CD4-positive, alpha-beta T cell treated with Interleukin-4 for 1 hour (primary cell): ENCODE measurements at places on chromosomes 11 and 22.

DNA sequence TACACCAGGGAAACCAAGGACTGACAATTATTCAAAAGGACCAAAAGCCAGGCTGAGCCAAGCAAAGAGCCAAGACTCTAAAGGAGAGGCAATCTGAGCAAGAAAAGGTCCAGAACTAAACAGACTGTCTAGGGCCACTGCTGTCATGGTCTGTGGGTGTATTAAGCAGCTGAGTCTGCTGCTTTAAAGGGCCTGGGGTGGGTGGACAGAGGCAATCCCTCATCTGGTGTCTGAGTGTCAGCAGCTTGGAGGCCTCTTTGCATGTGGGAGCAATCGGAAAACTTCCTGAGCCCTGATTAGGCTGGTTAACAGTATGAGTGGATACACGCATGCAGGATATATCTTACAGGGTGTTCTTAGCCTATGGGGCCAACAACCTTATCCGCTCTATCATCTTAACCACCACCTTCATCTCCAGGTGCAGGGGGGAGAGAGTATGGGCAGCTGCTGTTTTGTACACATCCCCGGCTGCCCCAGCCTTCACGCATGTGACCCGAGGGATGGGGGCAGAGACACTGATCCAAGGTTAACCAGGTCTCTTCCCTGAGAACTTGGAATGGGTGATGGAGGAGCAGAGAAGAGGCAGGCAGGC lies 67.5 kb upstream of the TIMP3 start:
- DNase-seq = no peak

DNA sequence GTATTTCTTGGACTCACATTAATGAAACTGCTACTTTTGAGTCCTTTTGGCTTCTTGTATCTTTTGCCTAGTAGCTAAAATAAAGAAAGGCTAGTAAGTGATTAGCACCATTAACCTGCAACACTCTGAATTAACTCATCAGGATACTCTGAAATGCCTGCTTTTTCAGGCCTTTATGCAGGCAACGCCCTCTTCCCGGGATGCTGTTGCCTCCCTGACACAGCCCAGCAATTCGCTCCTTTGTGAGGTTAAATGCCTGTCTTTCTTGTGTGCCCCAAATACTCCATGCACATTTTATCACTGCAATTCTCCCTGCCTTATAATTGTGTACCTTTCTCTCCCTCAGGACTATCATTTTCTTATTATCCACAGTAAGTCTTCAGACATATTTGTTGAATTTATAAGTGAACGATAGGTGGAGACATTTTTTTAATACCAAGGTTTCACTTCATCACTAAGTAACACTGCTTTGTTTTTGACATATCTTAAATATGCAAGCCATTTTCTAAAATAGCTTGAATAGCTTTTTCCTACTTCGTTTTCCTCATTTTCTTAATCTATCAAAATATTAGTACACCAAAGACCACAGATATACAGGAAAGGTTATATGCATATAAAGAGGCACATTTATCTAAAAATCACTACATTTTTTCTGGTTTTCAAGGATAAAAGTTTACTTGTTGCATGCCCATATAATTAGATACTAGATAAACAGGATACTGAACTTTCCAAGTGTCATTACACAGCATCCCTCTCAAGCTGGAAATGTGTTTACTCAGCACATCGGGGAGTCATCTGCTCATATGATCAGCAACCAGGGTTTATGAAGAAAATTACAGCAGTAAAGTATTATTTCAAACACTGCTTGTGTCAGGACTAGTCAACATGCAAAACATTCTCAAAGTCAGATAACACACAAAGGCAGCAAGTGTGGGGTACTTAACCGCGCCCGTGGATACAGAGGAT lies 48.5 kb upstream of the DDI1 start:
- no peak for DNase-seq

GRCh38 chr11:127844876-127845275 lies 742.5 kb downstream of the ETS1 start:
- DNase-seq = no peak

GRCh38 chr22:17264321-17265052 lies 45.3 kb upstream of the ADA2 start:
- DNase-seq = no peak

DNA sequence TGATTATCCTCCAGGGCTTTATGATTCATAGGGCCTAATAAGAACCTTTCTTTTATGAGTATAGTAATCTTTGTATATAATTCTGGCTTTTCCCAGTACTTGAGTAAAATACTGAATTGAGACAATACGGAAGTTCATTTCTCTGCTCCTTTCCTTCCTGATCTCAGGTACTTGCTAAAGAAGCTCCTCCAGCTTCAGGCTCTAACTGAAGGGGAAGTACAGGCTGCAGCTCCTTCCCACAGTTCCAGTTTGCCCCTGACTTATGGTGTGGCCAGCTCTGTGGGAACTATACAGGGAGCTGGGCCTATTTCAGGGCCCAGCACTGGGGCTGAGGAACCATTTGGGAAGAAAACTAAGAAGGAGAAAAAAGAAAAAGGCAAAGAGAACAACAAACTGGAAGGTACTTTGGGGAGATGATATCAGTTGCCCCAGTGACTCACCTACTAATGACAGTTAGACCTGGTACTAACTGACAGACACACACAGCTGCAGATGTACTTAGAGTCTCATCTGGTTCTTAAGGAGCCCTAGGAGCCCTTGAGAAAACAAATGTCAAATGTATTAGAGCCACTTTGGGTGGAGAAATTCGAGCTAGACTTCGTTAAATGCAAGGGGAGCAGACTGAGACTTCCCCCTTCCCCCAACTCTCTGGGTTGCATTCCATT lies 3.0 kb downstream of the TBRG1 start:
- DNase-seq = no peak

- no peak for DNase-seq
Measured at GRCh38 chr11:10050561-10050960, 243.5 kb downstream of the SBF2 start.

DNA sequence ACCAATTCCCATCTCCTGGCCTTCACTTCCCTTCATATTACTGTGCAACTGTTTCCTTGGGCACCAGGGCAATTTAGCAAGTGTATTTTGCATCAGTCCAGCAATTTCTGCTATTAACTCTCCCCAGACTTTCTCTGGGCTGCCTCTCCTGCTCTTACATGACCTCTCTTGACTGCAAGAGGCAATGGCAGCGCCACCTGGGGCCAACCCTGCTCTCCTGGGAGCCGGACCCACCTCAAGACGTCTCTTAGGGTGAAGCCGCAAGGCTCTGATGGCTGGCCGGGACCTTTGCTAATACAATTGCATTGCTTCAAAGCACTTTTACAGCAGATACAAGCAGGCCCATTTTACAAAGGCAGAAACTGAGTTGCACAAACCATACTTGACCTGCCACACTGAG lies 360.2 kb downstream of the CADM1 start:
- DNase-seq = no peak

- no peak for DNase-seq
Measured at GRCh38 chr22:31646186-31647019, 15.6 kb downstream of the PISD start.

- no peak for DNase-seq
Measured at GRCh38 chr11:541433-541885, 4.1 kb downstream of the LRRC56 start.

DNA sequence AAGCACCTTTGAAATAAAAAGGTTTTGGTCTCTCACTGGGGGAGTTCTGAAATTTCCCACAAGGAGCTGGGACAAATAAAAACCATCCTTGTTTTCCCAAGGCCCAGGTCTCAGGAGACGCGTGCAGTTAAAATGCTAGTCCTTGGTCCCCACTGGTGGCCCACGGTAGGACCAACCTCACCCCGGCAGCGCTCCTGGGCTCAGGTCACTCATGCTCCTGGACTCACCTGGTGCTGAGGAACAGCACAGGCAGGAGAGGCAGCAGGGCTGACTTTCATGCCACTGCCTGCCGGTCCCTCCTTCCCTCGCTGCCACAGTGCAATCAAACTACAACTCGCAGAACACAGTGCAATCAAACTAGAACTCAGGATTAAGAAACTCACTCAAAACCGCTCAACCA lies 356.8 kb upstream of the CCDC179 start:
- DNase-seq = no peak

DNA sequence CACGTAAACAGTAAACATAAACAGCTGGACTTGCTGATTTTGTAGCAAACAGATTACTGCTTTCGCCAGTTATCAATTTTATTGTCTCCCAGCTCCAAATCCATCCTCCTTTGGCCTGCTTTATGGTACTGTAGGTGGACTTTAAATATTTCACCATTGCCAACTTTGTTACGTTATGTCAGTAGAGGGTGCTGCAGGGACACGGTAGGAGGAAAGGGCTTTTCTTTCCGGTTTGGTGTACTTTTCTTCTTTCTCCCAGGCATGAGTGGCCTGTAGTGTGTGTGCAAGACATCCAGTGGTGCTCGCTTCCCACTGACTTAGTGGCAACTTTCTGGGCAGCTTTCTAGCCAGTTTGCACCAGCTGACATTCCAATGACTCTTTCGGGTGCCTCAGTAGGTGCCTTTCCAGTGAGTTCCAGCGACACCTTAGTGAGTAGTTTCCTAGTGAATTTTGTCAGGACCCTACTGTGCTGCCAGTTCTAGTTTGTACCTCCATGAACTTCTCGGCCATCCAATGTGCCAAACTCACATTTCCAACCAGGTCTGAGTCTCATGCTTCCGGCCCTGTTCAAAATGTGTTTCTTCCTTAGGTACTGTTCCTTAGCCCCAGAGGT lies 267.6 kb upstream of the TENM4 start:
- DNase-seq = no peak

DNA sequence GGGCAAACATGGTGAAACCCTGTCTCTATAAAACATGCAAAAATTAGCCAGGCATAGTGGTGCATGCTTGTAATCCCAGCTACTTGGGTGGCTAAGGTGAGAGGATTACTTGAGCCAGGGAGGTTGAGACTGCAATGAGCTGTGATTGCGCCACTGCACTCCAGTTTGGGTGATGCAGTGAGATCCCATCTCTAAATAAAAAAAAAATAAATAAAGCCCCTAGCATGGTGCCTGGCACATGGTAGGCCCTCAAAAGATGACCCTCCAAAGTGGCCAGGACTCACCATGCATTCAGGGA lies 74.6 kb downstream of the PTPRJ start:
- no peak for DNase-seq

- DNase-seq = no peak
Measured at GRCh38 chr22:43884600-43885318, 7.1 kb downstream of the PNPLA5 start.

DNA sequence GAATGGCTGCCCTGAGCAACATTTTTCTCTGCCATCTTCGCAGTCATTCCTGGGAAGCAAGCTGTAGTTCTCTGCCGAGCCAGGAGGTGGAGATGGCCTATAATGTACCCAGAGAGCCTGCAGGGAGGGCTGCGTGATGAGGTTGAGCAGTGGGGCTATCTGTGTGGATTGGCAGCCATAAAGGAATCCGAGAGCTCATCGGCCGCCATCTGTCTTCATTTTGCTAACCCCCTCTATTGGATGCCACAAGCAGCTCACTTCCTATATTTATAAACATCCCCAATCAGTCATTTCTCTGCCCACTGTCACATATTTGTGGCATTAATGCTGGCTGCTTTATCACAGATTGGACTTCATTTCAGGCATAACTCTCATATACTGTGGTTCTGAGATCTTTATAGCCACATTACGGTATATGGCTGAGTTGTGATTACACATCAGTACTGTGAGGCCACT lies 209.5 kb downstream of the NTM start:
- no peak for DNase-seq

DNA sequence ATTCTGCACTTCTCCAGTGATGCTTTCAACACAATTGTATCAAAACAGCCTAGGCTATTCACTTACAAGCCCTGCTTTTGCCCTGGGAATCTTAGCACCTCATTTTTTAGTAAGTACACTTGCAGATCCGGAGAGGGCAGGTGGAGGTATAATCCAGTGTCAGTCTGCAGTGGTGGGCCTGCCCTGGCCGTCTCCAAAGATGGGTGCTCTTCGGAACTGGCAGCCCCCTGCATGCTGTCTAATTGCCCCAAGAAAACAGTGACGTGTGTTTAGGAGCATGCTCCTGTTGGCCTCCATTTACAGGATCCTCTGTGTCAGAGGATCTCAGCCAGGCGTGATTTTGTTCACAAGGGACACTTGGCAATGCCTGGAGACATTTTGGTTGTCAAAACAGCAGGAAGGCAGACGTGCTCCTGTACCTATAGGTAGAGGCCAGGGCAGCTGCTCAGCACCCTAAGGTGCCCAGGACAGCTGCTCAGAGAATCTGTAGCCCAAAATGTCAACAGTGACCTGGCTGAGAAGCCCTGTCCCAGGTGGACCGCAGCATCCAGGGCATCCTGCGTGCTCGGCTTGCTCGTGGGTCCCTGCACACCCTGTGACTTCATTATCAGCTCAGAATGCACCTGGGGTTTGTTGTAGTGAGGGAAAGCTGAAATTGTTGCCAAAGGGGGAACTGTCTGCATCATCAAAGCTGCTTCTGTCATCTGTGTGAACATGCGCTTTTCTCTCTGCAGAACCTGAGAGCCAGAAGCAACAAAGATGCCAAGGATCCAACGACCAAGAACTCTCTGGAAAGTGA lies 90.7 kb downstream of the BCR start:
- DNase-seq = no peak

- no peak for DNase-seq
Measured at GRCh38 chr11:128573638-128574037, 13.7 kb downstream of the ETS1 start.

GRCh38 chr11:56172256-56172830 lies 4.1 kb upstream of the OR5J2 start:
- DNase-seq = no peak

DNA sequence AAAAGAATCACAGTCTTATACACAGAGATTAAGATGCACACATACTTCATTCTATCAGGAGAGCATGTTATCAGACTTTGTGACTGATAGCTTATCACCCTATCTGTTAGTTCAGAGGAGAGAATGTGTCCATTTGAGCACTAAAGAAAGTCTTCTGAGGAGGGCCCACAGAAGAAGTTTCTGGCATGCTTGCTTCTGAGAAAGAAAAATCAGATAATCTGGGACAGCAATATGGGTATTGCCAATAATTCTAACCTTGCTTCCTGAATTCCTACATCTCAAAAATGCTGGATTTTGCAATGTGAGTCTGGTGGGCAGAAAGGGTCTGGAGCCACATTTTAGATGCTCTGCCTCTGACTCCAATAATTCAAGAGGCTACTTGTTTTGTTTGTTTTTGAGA lies 128.9 kb downstream of the RBFOX2 start:
- DNase-seq = no peak

- DNase-seq = no peak
Measured at GRCh38 chr11:9784602-9785315, 120.9 kb downstream of the SWAP70 start.

GRCh38 chr11:117127171-117127901 lies 16.8 kb upstream of the PAFAH1B2 start:
- no peak for DNase-seq

- no peak for DNase-seq
Measured at GRCh38 chr11:15622231-15622890, 507.6 kb downstream of the INSC start.

DNA sequence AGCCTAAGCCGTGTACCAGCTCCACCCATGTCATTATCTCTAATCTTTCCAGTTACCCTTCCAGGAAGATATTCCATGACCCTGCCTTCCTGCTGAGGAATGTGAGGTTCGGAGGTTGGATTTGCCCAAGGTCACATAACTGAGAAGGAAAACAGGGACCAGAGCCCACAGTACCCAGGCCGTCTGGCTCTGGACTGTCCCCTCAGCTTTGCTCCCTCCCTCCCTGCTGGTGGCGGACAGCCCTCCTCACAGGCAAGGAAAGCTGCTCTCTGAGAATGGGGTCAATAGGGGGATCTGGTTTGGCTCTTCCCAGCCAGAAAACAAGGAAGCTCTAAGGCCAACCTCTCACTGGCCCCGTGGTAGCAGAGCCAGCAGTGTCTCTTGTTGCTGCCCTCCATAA lies 63.3 kb downstream of the SYN3 start:
- no peak for DNase-seq

GRCh38 chr11:57649826-57650738 lies at the start of gene YPEL4:
Gene YPEL4, minus strand, starts transcription at chr11:57649912. Its CDS starts 2,805 bp downstream, at chr11:57647107.
- DNase-seq = peak; percentile 80
